Mucosa of gallbladder (tissue), 1 donor: ENCODE measurements at places on chromosomes 7 and 10. TPM values are rescaled to one million over a fixed set of nuclear protein-coding genes. Genes with fewer than 3 reads are reported as not detected.

IRF5 gene
- 18.8 TPM for total RNA-seq

AOC1 gene
- 8.4 TPM for total RNA-seq

UCMA gene
- not detected for total RNA-seq

CALD1 gene
- 601 TPM for total RNA-seq

DKK1 gene
- 9.3 TPM for total RNA-seq

AVPI1 gene
- 20.1 TPM for total RNA-seq

UNCX gene
- not detected for total RNA-seq

GALNT17 gene
- total RNA-seq: 1.7 TPM

HTR5A gene
- not detected for total RNA-seq

MLXIPL gene
- total RNA-seq: 117 TPM

GDF2 gene
- not detected for total RNA-seq

IFIT1 gene
- total RNA-seq: 14.4 TPM

ZNF22 gene
- total RNA-seq: 16.5 TPM

C10orf143 gene
- total RNA-seq: 4.8 TPM

EPHA1 gene
- total RNA-seq: 38.0 TPM

DLX5 gene
- not detected for total RNA-seq

CLDN3 gene
- 129 TPM for total RNA-seq

ACSL5 gene
- 34.1 TPM for total RNA-seq

STAG3 gene
- 3.6 TPM for total RNA-seq

MAP3K8 gene
- 17.5 TPM for total RNA-seq
